ENCODE measurements at places on chromosomes 4 and X.

DNA sequence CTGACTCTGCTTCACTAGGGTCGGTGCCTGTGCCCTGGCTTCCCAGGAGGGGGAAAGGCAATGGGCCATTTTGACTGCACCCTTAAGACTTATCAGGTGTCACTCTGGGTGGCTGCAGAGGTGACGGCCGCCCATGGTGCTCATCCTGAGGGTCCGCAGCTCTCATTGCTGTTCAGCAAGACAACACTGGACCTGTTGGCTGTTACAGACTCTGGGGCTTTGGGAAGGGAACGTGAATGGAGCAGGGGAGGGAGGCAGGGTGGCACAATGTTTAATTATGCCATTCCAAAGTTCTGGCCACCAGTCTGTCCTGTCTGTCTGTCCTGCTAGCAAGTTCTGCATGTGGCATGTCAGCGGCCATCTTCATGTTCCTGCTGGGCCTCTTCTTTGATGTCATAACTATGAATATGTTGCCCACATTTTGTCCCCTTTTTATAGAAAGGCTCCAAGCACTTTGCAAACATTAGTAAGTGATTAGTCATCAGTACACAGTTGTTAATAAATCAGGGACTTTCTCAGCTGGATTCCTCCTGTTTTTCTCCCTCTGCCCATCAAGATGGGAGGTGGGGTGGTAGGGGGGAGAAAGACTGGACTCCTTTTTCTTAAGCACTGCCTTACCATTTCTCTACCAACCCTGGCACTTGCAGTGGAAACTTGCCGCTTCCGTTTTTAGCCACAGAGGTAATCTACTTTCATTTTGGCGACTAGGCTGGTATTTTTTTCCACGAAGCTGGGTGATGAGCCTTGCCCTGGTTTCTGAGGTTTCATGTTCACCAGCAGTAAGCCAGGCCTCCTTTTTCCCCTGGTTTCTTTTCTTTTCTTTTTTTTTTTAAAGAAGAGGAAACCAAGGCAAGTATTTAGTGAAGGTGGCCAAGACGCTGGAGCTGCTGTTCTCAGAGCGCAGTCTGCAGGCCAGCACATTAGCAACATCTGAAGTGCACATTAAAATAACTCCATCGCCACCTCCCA lies 88.6 kb upstream of the TRIM2 start:
- DNase-seq, result no peak

GRCh38 chr4:34138385-34138784 lies 2105.9 kb downstream of the ARAP2 start:
- no peak for DNase-seq

GRCh38 chr4:175531405-175532091 lies 280.5 kb downstream of the GPM6A start:
- no peak for DNase-seq

DNA sequence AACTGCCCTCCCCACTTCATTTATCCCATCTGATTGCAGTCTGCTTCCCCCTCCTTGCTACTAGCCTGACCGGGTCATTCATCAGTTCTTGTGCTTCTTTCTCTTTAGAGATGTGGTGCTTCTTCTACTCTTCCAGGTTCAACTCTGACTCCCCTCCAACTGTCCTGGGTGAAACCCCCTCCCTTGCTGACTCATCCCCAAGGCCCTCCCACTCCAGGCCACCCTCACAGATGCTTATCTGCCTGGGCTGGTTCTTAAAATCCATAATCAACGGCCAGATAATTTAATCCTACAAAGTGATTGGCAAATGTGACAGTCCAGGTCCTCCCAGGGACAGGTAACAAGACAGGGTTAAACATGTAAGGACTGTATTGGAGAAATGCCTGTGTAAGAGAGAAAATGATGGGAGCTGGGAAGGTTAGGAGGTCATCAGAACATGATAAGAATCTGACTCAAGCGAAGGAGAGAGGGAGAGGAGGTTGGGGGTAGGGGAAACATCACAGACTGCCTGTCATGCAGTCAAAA lies 182.8 kb upstream of the C1QTNF7 start:
- DNase-seq, result no peak

DNA sequence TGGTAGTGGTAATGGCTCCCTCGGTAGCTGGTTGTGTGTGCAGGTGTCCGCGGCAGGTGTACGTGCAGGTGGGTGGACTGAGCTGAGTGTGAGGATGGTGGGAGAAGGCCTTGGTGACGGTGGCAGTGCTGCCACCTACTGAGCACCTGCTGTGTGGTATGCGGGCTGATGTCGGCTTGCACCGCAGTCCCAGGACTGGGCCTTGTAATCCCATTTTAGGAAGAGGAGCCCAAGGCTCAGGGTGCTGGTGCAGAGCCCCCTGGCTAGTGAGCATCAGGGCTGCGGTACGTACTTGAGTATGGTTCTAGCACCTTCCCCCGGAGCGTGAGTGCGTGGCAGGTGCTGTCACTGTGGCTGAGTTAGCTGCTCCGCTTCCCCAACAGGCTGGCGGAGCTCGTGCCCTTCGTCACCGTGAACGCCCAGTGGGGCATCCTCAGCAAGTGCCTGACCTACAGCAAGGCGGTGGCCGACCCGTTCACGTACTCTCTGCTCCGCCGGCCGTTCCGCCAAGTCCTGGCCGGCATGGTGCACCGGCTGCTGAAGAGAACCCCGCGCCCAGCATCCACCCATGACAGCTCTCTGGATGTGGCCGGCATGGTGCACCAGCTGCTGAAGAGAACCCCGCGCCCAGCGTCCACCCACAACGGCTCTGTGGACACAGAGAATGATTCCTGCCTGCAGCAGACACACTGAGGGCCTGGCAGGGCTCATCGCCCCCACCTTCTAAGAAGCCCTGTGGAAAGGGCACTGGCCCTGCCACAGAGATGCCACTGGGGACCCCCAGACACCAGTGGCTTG lies 5.7 kb upstream of the CPZ start:
- DNase-seq, result no peak

DNA sequence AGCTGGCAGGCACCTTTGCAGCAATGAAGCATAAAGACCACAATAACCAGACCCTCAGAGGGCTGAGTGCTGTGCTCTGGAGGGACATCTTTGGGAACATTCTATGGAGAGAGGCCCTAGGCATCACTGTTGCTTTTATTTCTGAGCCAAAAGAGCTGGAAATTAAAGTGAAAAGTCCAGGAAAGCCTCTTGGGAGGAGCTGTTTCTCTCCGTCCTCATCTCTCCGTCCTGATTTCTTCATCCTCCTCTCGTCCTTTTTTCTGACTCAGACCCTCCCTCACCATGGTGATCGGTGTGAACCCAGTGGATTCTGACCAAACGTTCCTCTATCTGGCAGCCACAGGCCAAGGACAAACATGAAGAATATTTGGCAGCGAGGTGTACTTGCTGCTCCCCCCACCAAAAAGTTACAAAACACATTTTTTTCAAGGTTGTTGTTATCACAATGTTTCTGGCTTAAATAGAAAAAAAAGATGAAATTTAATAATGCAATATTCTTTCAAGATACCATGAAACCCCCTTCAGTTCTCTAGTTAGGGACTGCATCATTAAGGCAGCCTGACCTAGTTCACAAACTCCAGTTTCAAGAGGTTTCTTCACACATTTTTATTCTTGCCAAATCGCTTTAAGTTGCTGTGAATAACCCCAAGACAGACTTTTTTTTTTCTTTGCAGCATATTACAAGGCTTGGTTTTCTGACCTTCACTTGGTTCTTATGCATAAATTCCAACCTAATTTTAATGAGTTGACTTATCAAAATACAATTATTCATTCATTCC lies 80.2 kb downstream of the SCD5 start:
- no peak for DNase-seq

GRCh38 chrX:53004811-53005210 lies 43.8 kb upstream of the GPR173 start:
- DNase-seq, result no peak

GRCh38 chrX:29478336-29479069 lies 736.9 kb upstream of the MAGEB2 start:
- DNase-seq, result peak; percentile 4

- no peak for DNase-seq
These were observed at the start of gene SPINK2 for GRCh38 chr4:56821381-56822243. TSS of gene SPINK2 (minus strand) at chr4:56821701. CDS start at chr4:56821662, 39 bp downstream.

GRCh38 chr4:114734594-114734993 lies 136.0 kb downstream of the UGT8 start:
- DNase-seq, result no peak

- peak; percentile 78 for DNase-seq
These were observed 104.7 kb downstream of the MAML3 start for GRCh38 chr4:140049024-140049848.

DNA sequence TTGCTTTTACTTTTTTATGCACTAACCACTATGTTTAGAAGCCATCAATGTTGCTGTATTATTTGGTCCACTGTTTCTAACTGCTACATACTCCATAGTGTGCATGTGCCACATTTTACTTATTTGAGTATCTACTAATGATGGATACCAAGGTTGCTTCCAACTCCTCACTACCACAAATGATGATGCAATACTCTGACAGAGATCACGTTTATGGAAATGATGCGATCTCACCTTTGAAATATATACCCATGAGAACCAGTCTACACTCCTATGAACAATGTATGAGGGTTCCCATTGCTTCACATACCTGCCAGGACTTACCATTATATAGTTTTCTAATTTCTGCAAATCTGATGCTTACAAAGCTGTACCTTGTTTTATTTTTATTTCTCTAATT lies 44.2 kb downstream of the HUWE1 start:
- no peak for DNase-seq

DNA sequence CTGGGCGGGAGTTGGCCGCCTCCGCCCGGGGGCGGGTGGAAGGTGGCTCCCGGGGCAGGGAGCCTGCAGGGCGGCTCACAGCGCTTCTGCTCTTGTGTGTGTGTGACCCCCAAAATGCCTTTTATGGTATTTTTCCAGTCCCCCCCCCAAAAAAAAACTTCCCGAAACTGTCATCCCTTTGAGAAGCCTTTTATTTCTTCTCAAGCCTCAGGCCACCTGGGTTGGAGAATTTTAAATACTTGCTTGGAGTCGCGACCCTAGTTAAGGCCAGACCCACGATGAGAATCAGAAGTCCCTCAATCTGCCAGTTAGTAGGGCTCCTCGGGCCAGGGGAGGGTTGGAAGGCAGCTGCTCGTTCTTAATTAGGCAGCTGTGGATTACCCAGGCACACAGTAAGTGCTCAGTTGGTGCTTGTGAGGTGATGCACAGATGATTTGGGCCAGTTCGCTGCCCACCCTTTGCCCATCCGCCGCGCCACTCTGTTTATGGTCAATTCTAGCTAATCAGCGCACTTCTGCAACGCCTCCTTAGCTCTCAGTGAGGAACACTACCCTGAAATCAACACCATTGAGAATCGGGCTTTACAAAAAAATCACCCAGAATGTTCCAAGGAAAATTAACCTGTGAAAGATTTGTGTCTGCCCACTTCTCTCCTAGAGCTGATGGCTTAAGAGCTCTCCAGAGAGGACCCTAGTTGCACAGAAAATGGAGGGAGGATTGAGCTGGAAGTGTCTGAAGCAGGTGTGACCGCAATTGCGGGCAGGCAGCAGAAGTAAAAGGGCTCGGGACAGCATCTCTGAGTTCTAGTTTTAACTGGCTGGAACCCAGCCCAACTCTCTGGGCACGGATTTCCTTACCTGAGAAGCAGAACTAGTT lies 648 bp upstream of the SCD5 start:
- no peak for DNase-seq

DNA sequence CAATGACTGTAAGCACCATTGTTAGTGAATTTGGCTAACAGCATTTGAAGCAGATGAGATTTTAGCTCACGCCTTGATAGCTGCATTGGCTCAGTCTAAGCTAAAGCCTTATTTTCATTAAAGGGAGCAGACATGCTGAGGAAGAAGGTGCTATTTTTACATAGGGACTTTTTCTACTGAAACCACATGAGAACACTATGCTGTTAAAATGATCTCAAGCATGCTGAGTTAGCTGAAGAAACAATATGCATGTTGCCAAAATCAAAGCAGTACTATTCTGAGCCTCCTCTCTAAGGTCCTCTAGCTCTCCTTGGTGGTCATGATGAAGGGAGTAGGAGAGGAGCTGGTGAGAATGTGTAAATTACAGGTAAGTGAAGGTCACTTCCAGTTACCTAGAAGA lies 134.4 kb upstream of the JADE1 start:
- DNase-seq, result no peak

GRCh38 chrX:27309406-27309805 lies 153.7 kb downstream of the PPP4R3C start:
- no peak for DNase-seq

DNA sequence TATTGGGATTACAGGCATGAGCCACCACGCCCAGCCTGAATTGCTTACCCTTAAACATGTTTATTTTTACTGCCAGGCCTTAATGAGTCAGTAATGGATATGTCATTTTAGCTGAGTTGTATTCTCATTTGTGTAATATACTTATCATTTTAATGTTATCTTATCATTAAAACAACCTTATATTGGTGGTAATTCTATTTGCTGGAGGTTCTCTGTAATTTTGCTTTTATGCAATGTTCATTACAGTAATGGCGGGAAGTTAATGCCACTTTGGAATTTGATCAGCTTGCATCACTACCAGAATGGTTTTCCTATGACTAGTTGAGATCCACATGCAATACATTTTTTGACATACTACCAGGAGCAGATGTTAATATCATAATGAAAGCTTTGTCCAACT lies 6.3 kb upstream of the PGAM4 start:
- no peak for DNase-seq

DNA sequence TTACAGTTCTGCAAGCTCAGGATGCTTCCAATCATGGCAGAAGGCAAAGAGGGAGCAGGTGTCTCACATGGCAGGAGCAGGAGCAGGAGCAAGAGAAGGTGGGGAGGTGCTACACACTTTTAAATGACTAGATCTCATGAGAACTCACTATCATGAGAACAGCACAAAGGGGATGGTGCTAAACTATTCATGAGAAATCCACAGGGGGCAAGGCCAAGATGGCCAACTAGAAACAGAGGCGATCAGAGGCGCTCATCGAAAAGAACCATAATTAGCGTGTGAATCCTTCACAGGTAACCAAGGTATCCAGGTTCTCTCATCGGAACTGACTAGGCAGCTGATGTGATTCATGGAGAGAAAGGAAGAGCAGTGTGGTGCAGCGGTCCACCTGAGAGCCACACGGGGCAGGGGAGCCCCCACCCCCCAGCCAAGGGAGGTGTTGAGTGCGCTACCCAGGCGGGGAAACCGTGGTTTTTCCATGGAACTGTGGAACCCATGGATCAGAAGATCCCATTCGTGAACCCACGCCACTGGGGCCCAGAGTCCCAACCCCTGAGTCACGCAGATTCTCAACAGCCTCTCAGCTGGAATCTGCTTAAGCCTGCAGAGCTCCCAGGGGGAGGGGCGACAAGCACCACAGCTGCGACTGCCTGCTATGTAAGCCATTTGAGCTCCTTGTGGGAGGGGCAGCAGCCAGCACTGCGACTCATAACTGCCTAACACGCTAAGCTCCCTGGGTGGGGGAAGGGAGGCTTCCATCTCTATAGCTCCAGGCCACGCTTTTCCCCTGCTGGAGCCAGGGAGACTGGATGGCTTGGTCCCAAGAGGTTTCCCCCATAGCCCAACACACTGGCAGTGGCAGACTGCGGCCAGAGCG lies 46.7 kb downstream of the FGF16 start:
- peak; percentile 5 for DNase-seq

GRCh38 chrX:9522378-9523155 lies 57.7 kb downstream of the TBL1X start:
- DNase-seq, result no peak

DNA sequence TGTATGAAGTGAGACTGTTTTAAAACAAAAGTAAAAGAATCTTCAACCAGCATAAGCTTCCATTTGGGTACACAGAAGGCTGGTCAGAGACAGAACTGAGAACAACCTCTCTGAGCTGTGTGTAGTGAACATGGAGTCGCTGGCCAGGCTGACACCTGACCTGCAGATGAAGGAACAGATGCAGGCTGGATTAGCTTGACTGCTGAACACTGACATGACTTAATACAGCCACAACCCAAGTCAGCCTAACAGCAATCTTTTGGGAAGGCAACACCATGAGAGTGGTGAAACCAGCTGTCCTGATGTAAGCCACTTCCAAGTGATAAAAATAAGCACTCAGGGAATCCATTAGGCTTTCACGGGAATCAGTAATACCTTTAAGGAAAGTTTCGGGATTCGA lies 10.1 kb downstream of the SCARB2 start:
- no peak for DNase-seq
